NCI-H1105 (cell line): ENCODE measurements at places on chromosomes 12 and 14.

- DNase-seq, result no peak
These were observed 19.3 kb downstream of the CPNE8 start for GRCh38 chr12:38886064-38886463.

DNA sequence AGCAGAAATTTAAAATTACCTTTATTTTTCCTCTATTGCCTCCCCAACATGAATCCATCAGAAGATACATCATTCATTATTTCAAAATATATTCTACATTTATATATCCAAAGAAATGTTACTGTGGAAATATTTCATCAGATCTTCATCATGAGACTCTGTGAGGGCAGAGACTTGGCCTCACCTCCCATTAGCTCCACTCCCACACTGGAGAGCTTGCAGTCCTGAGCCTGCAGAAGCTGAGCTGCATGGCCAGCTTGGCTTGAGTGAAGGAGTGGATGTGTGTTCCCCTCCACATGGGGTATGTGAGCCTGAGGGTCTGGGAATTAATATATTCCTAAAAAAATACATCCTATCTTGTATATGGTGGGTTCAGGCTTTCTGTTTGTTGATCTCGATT is 961.9 kb downstream of the TMEM121 start:
- no peak for DNase-seq

DNA sequence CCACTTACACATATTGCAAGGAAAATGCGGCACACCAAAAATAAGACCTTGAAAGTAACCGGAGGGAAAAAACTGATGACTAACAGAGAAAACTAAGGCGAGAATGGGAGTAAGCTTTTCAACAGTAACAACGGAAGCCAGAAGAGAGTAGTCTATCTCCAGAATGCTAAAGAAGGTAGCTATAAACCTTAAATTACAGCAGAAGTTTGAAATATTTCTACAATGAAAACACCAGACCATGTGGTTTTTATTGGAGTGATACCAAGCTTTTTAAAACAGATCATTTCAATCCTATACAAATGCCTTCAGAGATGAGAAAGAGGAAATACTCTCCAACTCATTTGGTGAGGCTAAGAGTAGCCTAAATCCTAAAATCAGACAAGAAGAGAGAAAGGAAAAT is 209.5 kb downstream of the ANO6 start:
- DNase-seq, result no peak

DNA sequence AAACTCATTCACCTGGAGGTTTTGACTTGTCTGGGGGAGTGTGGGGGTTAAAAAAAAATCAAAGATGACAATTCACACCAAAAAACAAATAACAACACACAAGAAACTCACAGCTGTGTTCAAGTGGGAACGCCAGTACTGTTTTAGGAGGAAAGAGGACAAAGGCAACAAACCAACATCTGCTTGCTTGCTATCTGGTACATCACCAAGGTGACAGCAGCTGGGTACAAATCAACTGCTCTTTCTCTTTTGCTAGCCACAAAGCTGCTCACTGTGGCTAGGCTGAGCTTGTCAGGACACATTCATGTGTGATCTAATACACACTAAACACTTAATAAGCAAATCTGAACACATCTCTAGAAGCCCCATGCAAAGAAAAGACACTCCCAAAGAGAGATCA is 128.0 kb upstream of the RAP1B start:
- DNase-seq, result no peak

DNA sequence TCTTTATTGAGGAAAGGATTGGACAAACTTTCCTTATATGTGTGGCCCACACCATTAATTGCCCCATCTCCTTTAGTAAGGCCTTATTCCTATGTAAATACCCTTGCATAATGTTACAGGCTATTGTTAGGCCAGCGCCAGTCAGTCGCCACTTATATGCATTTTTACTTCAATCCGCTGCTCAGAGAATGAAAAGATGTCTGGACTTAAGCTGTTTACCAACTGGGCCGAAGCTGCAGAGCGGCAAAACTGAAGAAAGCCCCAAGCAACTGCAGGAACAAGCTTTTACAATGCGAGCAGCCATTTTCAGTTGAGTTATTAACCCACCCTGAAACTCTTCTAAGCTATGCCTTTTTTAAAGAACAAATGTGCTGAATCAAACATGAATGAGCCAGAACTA is 92.1 kb upstream of the OTX2 start:
- DNase-seq, result no peak

GRCh38 chr14:77220246-77221017 is 38.8 kb downstream of the TMEM63C start:
- no peak for DNase-seq

DNA sequence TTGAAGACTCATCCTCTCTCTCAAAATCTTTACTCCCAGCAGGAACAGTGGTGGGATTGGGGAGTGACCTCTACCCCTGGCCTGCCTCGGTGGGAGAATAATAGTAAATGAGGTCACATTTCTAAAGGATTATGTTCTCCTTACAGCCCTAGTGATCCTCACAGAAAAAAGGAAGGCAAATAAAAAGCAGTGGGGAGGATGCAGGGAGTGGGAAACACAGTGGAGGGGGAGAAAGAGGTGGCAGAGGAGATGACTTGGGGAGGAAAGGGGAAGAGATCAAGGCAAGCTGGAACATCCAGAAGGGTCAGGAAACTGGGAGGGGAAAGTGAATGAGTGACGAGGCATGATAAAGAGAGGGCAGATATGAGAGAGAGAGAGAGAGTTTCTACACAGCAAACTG is 8.3 kb upstream of the SYNDIG1L start:
- DNase-seq, result no peak

- DNase-seq, result peak; percentile 55
These were observed 1.7 kb downstream of the FITM1 start for GRCh38 chr14:24132061-24132685.

- DNase-seq, result no peak
These were observed 68.0 kb upstream of the AMIGO2 start for GRCh38 chr12:47147739-47148138.

- no peak for DNase-seq
These were observed 74.4 kb downstream of the SLC24A4 start for GRCh38 chr14:92397150-92397952.

GRCh38 chr12:76081909-76082308 is 2.6 kb downstream of the NAP1L1 start:
- DNase-seq, result no peak

DNA sequence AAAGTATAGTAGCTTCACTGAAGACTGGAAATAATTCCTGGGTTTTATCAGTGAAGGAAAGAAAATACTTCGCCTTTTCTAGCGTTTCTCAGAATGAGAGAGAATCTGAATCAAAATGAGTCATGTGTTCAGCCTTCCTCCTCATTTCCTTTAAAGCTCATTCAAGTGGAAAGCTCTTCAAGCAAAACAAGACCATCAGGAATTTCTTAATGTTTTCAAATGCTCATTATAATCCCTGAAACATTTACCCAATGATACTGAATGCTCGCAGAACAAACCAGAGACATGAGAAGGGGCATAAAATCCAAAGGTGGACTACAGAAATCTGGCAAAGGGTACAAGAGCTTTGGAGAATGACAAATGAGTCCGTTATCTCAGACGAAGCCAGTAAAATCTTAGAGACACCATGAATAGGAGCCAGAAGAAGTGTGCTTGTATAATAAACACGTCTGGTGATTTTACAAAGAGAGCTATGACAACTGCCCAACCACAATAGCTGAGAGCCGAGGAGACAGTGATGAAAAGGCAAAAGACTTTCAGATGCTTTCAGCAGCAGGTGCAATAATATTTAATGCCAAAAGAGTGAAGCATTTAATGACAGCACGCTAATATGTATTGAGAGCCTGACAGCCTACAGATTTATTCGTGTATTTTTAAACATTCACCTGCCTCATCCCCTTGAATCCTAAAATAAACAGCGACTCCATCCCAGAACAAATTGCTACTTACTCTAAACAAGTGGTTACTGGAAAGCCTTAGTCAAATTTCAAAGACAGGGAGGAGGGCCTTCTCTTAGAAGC is 19.0 kb downstream of the SPRING1 start:
- peak; percentile 74 for DNase-seq

- no peak for DNase-seq
These were observed 64.9 kb upstream of the DAAM1 start for GRCh38 chr14:59123531-59123930.

- no peak for DNase-seq
These were observed 5.3 kb upstream of the UBC start for GRCh38 chr12:124919521-124920352.

GRCh38 chr12:131098178-131098981 is 144.7 kb downstream of the ADGRD1 start:
- no peak for DNase-seq

DNA sequence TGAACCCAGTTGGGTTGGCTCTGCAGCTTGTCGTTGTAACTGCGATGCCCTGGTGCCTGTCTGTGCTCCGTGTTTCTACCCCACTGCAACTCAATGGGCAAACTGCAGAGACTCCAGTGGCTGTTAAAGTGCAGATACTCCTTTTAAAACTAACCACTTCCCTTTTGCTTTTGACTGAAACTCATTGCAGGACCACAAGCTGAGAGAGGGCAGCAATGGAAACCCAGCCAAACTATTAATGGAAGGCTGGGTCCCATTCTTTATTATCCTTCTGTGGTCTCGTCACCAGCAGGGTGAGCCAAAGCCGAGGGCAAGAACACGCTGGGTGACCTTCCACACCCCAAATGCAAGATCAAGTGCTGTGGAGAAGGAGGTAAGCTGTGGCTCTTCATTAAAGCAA is 910.4 kb downstream of the VRK1 start:
- DNase-seq, result no peak

DNA sequence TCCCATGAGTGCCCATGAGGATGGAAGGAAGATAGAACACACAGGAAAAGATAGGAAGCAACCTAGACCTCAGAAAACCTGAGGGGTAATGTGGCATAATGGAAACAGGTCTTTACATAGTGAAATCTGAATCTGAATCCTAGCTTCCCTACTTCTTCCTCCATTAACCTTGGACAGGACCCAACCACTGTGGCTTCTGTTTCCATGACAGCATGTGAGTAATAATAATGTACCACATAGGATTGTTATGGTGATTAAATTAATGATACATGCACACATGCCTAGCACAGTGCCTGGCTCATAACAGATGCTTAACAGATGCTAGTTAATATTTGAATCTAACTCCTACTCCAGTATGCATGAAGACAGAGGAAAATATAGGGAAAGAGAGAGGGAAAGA is 11.2 kb downstream of the TTC9 start:
- DNase-seq, result no peak

DNA sequence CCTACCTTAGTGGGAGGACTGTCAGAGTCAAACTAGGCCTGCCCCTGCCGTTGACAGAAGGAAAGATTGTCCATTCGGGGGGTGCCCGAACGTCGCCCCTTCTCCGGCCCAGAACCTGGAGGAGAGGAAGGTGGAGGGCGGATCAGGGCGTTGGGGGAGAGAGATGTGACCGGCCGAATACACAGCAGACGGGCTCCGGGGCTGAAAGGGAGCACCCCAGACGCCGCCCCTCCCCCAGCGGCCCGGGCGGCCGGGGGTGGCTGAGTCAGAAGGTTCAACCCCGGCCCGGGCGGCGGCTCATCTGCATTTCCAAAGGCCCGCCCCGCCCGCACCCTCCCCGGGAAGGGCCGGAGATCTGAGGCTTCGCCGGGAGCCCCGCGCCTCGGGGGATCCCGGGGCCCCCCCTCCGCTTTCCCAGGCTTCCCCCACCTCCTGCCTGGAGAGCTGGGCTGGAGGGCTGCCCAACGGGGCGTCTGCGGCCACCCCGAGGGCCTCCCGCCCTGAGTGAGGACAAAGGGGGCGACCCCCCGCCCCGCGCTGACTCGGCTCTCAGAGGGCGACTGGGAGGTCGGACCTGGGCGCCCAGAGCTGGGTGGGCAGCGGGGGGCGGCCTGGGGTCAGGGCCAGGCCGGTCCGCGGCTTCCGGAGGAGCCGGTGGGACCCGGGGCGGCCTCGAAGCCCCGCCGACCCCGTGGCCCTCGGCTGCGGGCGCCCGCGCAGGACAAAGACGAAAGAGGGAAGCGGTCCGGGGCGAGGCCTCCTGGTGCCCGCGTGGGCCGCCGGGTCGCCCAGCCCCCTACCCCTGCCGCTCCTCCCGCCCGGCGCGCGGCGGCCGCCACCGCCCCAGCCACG is 3.7 kb upstream of the SETD1B start:
- DNase-seq, result peak; percentile 78

DNA sequence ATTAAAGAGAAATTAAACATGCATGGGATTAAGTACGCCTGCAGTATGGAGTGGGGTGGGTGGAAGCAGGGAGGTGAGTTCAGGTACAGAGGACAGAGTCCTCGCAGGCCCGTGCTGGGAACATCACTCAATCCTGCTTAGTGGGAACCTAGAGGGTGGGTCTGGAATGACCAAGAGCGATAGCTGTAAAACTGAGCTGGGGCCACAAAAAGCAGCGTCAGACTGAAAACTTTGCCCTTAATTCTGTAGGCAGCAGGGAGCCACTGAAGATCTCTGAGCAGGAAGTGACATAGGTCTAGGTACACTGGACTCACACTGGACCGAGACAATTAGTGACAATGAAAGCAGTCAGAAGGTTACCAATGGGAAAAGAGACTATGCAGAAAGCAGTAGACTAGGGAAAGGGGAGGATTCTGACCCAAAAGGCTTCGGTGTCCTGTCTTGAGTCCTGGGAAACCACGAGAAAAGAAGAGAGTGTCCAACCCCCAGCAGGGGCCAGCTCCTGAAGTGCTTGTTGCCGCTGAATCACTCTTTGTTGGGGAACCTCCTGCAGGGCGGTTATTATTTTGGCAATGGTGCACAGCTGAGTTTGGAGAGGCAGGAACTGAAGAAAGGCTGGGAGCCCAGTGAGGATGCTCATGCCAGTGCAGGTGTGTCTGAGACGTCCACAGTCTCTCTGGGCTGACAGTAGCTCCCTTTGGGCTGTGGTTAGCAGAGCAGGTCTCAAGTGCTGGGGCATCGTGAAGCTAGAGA is 97.4 kb downstream of the PLXNC1 start:
- DNase-seq, result no peak

DNA sequence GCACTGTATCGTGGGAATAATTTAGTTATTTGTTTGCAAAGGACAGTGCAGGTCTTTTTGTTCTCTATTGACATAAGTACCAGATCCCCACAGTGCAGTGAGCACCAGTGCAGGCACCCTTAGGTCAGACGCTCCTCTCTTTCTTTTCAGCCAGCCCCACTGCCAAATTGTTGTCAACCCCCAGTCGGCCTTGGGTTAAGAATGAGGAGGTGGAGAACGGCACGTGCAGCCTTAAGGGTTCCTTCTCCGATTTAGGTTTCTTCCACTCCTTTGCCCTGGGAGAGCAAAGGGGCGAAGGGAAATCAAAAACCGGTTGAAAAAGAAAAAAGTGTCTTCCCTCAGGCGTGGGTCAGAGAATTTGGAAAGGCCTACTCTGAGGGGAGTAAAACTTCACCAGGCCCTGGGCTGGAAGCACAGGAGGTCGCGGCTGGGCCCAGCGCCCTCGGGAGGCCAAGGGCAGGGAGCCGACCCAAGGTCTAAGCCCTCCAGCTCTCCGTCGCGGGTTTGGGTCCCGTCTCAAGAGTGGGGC is 4.3 kb downstream of the PAX9 start:
- no peak for DNase-seq

- no peak for DNase-seq
These were observed 115.0 kb upstream of the RPH3A start for GRCh38 chr12:112676507-112676906.

GRCh38 chr12:28507033-28507432 is 316.8 kb downstream of the CCDC91 start:
- no peak for DNase-seq

GRCh38 chr12:45418520-45418919 is 202.6 kb downstream of the ANO6 start:
- DNase-seq, result no peak
